ENCODE measurements at places on chromosomes 6 and 20.

- DNase-seq, result no peak
Measured at GRCh38 chr20:33569802-33570391, 80.0 kb downstream of the CBFA2T2 start.

GRCh38 chr6:165456286-165456685 is 146.9 kb upstream of the C6orf118 start:
- no peak for DNase-seq

- DNase-seq, result no peak
Measured at GRCh38 chr6:3032986-3033385, 33.3 kb downstream of the NQO2 start.

GRCh38 chr6:87700397-87701343 is 1.4 kb downstream of the AKIRIN2 start:
- DNase-seq, result peak; percentile 11

GRCh38 chr6:110944681-110945151 is 13.8 kb upstream of the GTF3C6 start:
- no peak for DNase-seq

GRCh38 chr6:30931969-30932645 is at the start of gene SFTA2:
TSS of gene SFTA2 (minus strand) at chr6:30932170. CDS start at chr6:30932096, 74 bp downstream.
- DNase-seq, result no peak

GRCh38 chr20:11247046-11248010 is 573.5 kb upstream of the JAG1 start:
- no peak for DNase-seq

GRCh38 chr6:14450578-14450977 is 333.0 kb downstream of the CD83 start:
- DNase-seq, result no peak

- DNase-seq, result no peak
Measured at GRCh38 chr6:170024940-170025339, 265.9 kb downstream of the DLL1 start.

GRCh38 chr6:56936466-56936865 is 18.4 kb upstream of the BEND6 start:
- no peak for DNase-seq

DNA sequence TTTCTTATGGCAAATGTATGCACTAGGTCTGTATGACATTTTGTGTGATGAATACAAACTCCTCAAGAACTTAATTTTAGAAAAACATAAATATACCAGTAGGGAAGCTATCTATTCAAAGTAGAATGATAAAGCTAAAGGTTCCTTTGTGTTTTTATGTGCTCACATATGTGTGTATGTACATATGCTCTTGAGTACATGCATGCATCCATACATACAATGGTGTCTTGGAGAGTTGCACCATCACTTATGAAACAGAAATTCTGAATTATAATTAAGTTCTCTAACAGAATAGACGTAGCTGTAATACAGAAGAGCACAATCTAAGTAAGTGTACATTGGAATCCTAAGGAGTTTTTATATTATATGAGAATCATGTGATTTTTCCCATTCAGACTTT is 2.3 kb downstream of the NKAIN2 start:
- DNase-seq, result no peak

DNA sequence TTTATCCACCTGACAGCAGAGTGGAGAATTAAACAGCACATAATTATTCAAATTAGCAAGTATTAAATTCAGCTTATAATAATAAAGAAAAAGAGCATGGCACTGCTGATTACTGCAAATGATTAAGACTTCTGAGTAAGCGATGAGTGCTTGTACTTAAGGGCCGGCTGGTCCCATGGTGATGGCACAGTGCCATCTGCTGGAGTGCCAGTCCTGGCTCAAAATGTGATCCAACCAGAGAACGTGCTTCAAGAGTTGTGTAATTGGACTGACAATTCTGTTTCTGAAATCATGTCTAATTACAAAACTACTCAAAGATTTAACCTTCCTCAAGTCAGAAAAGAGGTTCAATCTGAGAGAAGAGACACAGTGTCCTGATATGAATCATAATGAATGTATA is 181.6 kb upstream of the RGS17 start:
- no peak for DNase-seq

GRCh38 chr6:452301-453067 is 60.9 kb downstream of the IRF4 start:
- no peak for DNase-seq

DNA sequence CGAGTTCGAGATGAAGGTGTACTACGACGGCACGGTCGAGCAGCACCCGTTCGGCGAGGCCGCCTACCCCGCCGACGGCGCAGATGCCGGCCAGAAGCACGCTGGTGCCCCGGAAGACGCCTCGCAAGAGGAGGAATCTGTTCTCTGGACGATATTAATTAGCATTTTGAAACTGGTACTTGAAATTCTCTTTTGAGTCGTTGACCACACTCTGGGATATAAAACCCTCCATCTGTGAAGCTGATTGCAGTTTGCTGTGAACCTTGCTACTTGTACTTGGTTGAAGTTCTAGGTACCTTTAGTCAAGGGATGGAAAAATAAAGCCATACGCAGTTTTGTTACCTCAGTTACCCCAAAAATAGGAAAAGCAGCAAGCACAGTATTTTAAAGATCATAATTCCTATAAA is 917 bp downstream of the C6orf120 start:
- no peak for DNase-seq

DNA sequence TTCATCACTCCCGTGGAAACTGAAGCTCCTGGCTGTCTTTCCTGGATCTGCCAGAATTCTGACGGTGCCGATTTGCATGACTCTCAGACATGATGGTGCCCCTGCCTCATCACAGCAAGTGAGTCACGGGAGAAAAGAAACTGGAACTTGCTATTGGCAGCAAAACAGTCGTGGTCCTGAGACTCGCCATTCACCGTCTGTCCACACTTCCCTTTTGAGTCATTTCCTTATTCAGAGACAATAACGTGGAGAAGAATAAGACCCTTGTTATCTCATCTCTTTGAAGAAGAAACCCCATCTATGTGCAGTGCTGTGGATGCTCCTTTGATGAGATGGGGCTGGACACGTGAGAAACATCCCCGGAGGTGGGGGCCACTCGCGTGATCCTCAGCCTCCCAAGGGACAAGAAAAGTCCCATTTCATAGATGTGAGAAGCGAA is 4.2 kb downstream of the GPR31 start:
- DNase-seq, result no peak

- DNase-seq, result no peak
Measured at GRCh38 chr6:117265410-117266256, at the start of gene VGLL2. TSS of gene VGLL2 (plus strand) at chr6:117265558. CDS start at chr6:117265764, 206 bp downstream.

GRCh38 chr20:53302695-53303412 is 290.8 kb downstream of the ZNF217 start:
- DNase-seq, result no peak

DNA sequence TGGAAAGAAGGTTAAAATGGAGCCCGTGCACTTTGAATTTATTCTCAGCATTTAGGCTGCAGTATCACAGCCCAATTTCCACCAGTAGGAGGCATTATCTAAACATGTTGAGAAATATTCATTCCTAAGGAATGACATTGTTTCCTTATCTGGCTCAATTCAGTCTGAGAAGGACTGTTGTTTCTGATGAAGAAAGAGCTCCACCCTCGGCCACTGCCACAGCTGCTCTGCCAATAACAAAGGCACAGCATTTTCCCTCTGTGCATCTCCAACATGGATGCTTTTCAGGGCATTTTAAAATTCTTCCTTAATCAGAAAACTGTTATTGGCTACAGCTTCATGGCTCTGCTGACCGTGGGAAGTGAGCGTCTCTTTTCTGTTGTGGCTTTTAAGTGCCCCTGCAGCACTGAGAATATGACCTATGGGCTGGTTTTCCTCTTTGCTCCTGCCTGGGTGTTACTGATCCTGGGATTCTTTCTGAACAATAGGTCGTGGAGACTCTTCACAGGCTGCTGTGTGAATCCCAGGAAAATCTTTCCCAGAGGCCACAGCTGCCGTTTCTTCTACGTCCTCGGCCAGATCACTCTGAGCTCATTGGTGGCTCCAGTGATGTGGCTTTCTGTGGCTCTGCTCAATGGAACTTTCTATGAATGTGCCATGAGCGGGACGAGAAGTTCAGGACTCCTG is at the start of gene CALHM5:
TSS of gene CALHM5 (plus strand) at position 216 of the 687 bp plus-strand sequence. CDS start at position 274, 58 bp downstream.
- no peak for DNase-seq

- DNase-seq, result no peak
Measured at GRCh38 chr6:167550941-167551627, 226.2 kb downstream of the TTLL2 start.

DNA sequence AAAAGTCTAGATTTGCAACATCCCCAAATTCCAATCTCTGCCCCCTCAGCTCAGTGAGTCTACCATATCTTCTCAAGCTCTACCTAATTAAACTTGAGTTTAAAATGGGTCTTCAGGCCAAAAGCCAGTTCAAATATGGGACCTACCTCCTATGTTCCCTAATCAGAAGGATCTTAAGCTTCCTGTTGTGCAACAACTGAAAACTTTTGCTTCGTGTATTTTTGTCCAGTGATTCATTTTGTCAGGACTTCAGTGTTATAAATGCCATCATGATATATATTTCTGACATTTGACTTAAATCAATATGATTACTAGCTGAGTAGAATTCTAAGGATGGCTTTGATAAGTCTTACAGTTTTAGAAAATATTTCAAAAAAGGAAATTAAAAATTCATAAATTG is 622.6 kb upstream of the PTCHD4 start:
- no peak for DNase-seq

DNA sequence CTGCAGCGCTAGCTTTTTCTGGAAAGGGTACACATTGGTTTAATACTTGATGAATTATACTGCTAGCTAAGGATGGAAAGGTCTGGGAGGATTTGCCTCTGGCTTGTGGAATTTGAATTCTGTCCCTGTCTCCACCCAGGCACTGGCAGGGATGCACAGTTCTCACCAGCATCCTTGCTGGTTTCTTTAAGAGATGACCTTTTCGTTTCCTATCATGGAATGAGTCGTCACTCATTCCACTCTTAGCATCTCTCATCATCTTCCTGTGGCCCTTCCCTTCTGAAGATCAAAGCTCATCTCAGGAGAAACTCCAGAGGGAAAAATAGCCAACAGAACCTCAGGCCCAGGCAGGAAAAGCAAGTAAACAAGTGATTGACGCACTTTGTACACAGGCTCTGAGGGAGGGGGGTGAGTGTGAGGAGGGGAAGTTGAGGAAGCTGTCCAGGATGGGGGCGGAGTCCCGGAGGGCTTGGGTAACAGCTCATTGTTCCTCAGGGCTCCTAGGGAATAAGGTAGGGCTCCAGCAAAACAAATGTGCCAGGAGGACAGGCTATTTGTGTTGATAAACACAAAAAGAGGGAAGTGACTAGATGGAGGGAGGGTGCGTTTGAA is 25.7 kb upstream of the SAYSD1 start:
- DNase-seq, result no peak

DNA sequence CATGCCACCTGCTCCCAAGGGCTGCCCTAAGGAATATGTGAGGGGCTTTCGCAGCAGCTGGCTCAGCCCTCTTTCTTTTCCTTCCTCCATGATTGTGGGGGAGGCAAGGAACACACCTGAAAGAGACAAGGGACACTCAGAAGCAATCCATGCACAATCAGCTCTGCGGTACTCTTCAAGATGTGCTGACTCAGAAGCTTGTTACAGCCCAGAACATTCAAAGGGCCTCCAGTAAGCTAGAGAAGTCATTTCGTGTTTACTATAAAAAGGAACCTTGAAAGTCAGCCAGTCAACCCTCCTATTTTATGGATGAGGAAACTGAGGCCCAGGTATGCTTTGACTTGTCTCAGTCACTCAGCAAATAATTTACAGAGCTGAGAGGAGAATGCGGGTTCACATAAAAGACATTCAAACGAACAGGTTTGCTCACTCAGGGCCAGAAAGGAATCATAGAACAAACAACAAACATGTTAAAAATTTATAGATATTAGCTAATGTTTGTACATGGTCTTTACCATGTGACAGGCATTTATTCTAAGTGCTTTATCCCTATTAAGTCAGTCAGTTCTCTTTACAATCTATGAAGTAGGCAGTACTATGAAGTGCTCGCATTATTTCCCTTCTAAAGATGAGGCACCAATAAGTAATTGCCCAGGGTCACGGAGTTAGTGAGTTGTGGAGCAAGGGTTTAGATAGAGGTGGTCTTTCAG is 37.7 kb upstream of the SLC22A23 start:
- DNase-seq, result no peak

DNA sequence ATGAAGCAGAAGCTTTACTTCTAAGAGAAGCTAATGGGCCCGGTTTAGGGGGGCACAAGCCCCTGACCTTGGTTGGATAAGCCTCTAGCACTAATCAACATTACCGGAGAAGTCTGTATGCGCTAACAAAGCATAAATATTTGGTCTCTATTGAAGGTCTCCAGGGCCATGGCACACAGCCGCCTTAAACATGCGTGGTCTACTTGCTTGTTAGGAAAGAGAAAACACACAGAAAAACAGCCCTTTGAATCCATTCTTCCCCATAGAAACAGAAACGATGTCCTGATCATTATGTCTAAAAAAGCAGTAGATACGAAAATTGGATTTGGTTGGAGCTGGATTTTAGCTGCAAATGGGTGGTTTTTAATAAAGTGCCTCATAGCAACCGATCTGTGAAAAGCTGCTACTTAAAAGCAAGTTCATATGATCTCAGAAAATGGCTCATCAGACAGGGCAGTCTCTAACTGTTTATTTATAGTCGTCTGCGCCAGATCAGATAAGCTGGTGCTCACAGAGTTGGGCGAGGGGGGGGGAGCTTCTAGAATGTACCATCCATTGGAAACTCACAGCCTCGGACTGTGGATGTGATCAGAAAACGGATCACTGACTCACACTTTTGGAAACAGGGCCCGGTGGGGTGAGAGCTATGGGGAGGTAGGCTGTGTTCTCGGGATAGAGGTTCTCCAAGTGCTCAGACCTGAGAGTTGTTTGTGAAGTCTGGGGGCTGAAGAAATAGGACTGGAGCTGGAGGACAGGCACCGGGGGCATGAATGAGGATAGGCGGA is 35.3 kb upstream of the APCDD1L start:
- DNase-seq, result no peak

GRCh38 chr6:43915986-43916923 is 146.2 kb downstream of the VEGFA start:
- no peak for DNase-seq

- no peak for DNase-seq
Measured at GRCh38 chr6:43328528-43328927, 19.9 kb upstream of the CRIP3 start.

Data from activated T-cell treated with anti-CD3 and anti-CD28 coated beads for 4 hours (primary cell).